T-helper 22 cell (primary cell): ENCODE measurements at places on chromosomes 4 and X.

- no peak for DNase-seq
Observed at GRCh38 chr4:140344101-140344500, 29.3 kb upstream of the SCOC start.

DNA sequence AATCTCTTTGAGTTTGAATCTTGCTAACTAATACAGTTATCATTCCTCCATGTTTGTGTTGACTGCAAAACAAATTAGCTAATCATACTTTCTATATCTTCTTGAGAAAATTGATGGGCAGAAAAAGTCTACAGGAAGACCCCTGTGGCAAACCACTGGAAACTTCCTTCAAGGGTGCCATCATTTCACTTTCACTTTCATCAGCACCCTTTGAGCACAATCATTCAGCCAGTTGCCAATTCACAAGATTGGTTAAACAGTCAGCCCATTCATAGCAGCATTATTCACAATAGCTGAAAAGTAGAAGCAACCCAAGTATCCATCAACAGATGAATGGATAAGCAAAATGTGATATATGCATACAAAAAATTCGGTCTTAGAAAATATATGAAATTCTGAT lies 101.5 kb downstream of the CCDC160 start:
- DNase-seq: no peak

DNA sequence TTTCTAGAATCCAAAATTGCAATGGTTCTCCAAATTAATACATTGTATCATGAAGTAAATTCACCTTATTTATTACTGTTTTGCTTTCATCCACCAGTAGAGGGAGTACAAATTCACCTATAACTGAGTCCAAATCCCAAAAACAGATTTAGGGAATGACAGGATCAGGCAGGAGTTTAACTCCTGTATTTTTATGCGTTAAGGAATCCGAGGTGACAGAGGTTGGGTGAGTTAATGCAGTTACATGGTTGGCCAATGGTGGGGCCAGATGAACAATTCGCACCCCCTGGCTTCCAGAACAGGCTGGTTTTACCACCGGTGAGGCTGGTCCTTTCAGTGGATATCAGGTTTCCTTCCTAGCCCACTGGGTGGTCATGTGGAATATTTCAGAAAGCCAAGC lies 82.4 kb downstream of the MTNR1A start:
- no peak for DNase-seq

DNA sequence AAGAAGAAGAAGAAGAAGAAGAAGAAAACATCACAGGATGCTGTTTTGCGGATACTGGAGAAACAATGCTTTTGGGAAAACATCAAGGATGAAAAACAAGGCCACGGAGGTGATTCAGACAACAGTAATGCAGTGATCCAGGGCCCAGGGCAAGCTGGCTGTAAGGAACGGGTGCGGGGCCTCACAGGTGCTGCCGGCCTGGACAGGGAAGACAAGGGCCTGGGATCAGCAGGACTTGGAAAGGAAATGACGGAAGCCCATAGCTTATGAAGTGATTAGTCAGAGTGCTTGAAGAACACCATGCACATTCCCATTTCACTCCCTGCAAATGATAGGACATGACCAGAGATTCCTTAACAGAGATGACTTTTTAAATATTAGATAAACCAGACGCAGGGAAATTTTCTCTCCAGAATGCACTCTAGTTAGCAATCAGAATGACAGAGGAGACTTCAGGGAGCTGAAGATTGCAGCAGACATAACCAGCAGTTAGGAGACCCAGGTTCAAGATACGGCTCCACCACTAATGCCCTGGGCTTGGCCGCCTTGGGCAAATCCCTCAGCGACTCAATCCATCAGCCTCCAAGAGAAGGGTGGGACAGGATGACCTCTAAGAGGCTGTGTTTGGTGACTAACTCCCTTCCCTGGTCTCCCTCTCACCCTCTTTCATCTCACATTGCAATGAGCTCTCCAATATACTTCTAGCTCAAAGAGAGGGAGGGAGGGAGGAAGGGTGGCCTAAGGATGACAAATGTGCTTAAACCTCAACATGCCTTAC lies 54.1 kb downstream of the APBB2 start:
- DNase-seq: no peak

- no peak for DNase-seq
Observed at GRCh38 chr4:74161666-74162450, 3.9 kb downstream of the MTHFD2L start.

DNA sequence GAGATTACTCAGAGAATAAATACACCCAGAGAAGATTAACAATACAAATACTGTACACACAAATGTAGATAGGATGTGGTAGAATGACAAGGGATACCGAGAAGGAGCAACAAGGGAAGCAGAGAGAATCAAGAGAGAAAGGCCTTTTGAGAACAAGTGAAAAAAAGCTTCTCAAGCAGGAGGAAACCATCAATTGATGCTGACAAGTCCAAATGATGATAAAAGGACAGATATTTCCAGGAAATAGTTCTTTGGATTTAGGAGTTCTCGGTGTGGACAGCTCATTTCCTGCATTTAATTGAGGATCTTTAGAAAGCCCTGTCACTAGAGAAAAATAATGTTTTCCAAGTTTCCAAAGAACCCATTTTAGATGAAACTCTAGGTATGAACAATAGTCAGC lies 48.1 kb downstream of the NPY5R start:
- DNase-seq: no peak

DNA sequence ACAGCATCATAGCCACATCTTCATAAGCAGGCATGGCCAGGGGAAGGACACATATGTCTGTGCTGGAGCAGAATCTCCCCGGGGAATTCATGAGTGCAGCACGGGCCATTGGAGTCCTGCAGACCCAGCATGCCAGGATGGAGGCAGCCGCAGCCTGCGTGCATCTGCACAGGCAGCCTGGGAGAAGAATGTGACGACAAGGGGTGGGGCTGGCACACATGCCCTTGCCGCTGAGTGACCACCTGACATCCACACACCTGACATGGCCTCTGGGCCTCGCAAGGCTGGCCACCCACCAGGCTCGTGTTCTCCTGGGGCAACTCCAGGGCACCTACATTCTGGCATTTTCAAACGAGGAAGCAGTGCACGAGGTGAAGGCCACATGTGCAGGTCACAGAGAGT lies 66.2 kb upstream of the AFAP1 start:
- DNase-seq: no peak

GRCh38 chr4:88747351-88747750 lies 49.7 kb upstream of the NAP1L5 start:
- no peak for DNase-seq

DNA sequence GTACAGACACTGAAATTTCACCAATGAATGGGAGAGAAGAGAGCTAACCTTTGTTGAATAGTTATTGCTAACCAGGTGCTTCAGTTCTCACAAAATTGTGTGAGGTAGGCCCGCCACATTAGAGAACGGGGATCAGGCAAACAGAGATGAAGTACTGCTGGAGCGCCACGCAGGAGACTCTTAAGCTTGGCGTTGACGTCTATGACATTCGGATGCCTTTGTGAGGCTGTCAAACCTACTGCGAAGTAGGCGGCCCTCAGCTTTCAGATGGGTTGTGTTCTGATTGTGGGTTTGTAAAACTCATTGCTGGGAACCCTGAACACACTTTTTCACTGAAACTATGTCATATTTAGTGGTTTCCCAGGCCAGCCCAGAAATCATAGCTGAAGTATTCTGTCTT lies 173.6 kb downstream of the CBR4 start:
- DNase-seq: no peak
